ENCODE measurements at places on chromosomes 4 and X.

GRCh38 chrX:2390754-2391153, 110.0 kb downstream of the DHRSX start:
- no peak for DNase-seq

GRCh38 chrX:15646543-15646942, 18.1 kb downstream of the CLTRN start:
- no peak for DNase-seq

GRCh38 chr4:54659749-54660535, 2.2 kb downstream of the KIT start:
- no peak for DNase-seq

- DNase-seq = no peak
Observed at GRCh38 chr4:5887361-5888221, 5.3 kb downstream of the CRMP1 start.

GRCh38 chr4:127250577-127250976, 382.2 kb upstream of the INTU start:
- no peak for DNase-seq

DNA sequence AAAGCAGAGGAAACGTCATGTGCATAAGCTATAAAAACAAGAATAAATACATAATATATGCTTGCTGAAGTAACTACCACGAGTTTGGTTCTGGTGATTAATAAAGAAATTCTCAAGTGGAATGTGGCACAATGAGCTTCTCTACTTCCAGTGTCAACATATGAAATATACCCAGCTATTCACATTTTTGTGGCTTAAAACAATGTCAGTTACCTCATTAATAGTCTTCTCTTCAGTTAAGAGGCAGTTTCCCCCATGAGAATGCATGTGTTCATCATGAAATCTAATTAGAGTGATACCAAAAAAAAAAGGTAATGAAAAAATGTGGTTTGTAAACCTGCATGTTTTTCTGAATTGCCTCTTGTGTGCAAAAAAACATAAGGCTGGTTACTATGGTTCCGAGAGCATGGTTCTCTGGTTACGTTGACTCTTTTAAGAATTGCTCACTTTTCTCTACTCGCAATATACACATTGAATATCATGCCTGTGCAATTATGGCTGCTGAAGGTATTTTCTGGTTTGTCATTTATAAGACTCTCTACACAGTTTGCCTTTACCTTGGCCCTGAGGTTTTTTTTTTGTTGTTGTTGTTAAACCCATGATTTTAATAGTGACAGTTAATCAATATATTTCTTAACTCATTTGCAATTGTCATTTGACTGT, 108.2 kb downstream of the PCDH7 start:
- no peak for DNase-seq
